SK-N-DZ (cell line): ENCODE measurements at places on chromosomes 1 and 21.

DNA sequence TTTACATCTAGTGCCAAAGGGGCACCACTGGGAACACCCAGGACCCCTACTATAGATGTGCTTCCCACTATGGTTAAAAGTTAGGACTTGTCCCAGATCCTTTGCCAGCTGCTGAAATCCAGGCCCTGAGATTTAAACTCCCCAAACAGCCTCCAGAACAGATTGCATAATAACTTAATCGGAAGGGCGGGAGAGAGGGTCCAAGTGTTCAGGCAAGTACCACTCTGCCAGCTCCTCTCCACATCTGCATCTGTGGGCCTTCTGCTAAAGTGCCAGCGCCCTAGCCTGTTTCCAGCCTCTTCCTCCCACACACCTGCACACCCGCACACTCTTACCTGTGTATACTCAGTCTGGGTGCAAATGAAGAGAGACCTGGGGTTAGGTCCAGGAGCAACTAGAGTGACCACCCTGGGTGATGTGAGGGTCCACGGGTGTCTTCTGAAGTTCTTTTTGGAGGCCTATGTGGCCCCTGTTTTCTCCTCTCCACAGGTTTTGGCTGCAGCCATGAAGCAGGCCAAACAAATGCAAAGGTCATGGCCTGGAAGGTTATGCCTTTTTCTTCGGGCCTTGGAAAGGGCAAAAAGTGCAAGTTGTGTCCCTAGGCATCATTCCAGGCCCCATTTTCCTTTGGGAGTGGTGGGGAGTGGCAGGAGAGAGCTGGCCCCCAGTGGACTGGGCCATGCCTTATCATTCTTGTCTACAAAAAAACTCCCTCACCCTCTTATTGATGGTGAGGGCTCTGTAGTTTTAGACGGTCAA, 29.3 kb downstream of the KIRREL1 start:
- DNase-seq = no peak

- DNase-seq = no peak
Measured at GRCh38 chr21:43814215-43815106, 25.1 kb downstream of the RRP1 start.

DNA sequence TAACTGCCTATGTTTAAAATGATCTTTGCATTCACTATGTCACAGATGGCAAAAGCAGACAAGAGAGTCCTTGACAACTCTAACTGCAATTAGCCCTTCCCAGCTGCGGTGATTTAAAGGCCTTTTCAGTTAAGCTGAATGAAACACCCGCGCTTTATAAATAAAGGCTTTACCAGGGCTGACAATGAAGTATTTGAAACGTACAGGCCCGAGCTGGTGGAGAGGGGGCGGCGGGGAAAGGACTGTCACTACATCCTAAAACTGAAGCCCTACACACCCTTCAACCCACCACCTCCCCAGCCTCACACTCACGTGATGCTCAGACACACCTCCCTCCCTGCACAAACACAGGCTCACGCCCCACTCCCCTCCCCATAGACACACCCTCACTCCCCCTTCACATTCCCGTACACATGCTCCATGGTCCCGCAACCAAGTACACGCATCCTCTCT, 45.5 kb downstream of the GRIK3 start:
- no peak for DNase-seq

- no peak for DNase-seq
Measured at GRCh38 chr1:203405703-203406438, 54.9 kb upstream of the FMOD start.

GRCh38 chr1:71667216-71667615, 586.4 kb upstream of the ZRANB2 start:
- DNase-seq = peak; percentile 43

GRCh38 chr1:229461032-229461668, 27.3 kb upstream of the ACTA1 start:
- no peak for DNase-seq

DNA sequence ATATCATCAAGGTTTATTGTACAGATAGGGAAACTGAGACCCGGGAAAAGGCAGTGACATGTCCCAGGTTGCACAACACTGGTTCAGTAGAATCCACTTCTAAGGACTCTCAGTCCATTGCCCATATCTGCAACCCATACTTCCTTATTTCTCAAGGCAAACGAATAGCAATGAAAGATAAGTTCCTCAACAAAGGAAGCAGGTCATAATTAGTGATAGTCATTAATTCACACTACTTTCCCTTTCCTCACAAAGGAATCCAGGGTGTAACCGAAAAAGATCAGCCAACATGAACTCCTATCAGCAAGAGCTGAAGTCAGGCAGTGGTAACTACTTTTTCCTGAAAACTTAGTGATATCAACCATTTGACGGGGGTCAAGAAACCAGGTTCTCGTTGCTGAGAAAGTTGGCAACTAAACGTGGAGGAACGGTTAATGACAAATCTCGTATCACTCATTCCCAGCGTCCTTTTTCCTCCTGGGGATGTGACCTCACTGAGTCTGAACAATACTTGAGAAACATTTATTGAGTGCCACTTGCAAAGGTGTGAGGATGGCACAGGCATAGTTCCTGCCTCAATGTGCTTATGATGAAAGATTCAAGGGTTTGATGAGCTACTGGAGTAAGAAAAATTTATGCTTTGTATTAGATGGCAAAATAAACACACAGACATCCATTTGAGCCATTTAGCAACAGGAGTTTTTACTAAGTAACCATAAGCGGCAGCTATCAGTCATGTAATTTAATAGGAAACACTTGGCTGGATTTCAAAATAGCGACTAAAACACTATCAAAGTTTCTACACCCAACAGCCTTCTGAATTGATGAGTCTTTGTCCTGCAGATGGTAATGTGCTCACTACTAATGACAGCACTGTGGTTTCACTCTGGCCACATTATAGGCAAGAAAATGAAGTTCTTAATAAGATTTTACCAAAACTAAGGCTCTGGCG, 82.3 kb downstream of the PLPP3 start:
- no peak for DNase-seq

- DNase-seq = no peak
Measured at GRCh38 chr1:81505831-81506230, 294.9 kb upstream of the ADGRL2 start.

DNA sequence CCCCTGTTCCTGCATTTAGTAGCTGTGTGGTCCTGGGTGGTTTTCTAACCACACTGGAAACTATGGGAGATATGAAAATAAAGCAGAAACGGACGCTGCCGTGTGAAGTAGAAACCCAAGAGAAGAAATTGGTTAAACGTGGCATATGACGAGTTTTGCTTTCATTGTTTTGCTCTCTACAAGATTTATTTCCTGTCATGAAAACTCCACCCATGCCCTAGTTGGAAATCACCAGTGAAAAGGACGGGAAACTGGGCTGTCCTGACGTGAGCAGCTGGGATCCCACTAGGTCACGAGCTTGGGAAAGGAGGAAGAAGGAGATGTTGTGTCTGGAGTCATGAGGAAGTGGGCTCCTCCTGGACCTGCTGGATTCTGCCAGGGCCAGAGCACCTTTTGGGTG, 120.8 kb upstream of the GADD45A start:
- no peak for DNase-seq

GRCh38 chr21:28927130-28927529, 65.5 kb downstream of the LTN1 start:
- DNase-seq = no peak

DNA sequence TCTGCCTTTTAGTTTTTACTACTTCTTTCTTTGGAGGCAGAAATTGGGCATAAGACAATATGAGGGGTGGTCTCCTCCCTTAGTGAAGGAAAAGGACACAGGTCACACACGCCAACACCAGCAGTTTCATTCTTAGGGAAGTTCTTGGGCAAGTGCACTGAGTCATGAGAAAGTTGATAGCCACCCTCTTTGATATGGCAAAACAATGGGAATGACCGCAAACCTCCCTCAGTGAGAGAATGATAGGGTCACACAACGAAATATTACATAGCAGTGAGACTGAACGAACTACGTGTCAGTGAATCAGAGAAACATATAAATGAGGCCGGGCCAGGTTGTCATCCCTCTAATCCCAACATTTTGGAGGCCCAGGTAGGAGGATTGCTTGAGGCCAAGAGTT, 20.0 kb downstream of the IL6R start:
- DNase-seq = no peak

DNA sequence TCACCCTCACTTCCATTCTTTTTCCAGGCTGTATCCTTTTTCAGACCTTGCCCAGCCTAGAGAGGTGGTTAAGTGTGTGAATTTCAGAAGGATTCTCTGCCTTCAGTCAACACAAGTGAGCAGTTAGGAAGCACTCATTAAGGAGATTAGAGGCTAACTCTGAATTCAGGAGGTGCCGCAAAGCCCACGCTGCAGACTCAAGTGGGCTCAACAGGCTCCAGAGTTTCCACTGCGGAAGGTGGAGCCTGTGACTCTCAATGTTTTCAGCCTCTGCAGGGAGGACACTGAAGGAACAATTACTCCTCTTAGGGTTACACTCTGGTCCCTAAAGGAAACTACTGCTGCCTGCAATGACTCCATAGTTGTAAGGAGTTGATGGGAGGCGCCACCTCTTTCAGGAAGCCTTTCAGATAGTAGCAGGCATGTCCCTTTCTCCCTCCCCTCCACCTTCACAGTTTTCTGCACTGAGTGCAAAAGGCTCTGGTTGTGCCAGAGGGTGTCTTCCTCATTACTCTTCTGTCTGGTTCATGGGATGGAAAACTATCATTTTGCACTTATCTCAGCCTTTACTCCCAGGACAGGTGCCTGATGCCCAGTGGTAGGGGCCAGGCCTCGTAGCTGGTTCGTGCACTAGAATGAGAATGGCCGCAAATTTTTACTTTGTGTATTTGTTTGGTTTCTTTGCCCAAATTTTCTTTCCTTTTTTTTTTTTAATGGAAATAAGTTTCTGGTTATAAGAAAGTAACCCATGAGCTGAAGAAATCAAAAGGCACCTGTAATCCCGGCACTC, 55.2 kb upstream of the SELENON start:
- DNase-seq = no peak

- DNase-seq = no peak
Measured at GRCh38 chr1:237387144-237387505, 345.1 kb downstream of the RYR2 start.

DNA sequence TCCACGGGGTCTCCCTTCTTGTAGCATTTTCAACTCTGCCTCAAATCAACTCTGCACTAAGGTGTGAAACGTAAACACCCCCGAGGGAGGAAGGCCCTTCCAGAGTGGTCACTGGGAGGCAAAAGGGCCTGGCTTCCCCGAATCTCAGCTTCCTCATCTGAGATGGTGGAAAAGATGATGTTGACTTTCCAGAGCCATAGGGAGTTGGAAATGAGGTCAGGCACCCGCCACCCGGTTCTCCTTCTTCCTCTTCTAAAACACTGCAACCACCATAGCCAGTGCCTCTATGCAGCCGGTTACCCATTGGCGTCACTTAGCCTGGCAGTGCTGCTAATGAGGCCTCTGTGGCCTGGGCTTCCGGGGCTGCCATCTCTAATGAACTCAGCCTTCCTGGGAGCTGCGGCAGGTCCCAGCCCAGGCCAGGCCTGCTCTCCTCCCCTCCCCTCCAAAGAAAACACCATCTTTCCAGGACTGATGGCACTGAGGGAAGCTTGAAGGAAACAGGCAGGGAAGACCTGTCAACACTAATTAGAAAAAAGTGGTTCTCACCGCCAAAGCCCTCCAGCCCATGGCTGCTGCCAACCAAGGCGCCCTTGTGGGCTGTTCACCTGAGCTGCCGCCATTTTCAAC, 175.0 kb downstream of the KAZN start:
- peak; percentile 61 for DNase-seq

- no peak for DNase-seq
Measured at GRCh38 chr1:167185974-167186657, 34.6 kb upstream of the POU2F1 start.

DNA sequence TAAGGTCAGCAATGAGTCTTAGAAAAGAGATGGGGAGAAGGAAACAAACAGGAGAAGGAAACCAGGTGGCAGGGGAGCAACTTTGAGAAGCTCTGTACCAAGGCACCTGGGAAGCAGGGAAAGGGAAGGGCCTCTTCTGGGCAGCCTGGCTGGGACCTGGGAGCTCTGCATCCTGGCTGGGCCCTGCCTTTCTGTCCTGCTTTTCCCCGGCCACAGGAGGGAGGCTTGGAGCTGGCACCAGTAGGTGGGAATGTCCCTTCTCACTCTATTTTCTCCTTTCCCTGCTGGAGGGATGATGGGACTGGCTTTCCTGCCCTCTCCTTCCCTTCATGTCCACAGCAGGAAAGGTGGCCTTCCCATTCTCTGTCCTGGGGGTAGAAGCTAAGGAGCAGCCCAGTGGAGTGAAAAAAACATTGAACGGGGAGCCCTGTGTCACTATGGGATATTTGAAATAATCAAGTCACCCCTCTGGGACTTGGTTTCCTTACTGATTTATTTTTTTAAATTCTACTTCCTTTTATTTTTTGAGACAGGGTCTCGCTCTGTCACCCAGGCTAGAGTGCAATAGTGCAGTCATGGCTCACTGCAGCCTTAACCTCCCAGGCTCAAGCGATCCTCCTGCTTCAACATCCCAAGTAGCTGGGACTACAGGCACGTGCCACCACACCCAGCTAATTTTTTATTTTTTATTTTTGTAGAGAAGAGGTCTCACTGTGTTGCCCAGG, 5.1 kb upstream of the NES start:
- DNase-seq = no peak

- no peak for DNase-seq
Measured at GRCh38 chr1:201504179-201504631, 2.7 kb downstream of the CSRP1 start.

GRCh38 chr1:82116105-82116504, 315.4 kb downstream of the ADGRL2 start:
- no peak for DNase-seq

DNA sequence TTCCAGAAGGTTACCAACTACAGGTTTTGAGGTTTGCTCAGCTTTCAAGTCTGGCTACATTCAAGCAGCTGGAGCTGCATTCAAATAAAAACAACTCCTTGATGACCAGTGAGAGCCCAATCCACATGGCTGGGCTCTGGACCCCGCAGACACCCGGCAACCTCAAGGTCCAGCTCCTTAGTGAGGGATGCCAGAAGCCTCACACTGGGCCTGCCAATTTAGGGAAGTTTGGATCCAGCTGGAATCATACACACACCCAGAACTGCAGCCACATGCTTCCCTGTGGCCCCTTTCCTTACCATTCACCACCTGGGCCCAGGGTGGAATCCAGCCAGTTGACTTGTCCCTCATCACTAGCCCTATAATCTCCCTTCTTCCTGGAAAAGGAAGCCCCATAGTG, 123.7 kb downstream of the UBE2U start:
- DNase-seq = no peak
